Fibroblast of the aortic adventitia (primary cell): ENCODE measurements at places on chromosomes 1 and 21. TPM values are rescaled to one million over a fixed set of nuclear protein-coding genes. Genes with fewer than 3 reads are reported as not detected.

Gene ST6GALNAC3
- 0.74 and 3.1 TPM in 2 replicates for total RNA-seq

Gene LORICRIN
- not detected in 2 replicates for total RNA-seq

Gene C1orf50
- 4.2 and 5.4 TPM in 2 replicates for total RNA-seq

Gene GPR61
- total RNA-seq = under 0.01 TPM in 1 of 2 replicates, not detected in the other

Gene OR2M3
- total RNA-seq = under 0.01 TPM in 1 of 2 replicates, not detected in the other

Gene C1orf87
- not detected in 2 replicates for total RNA-seq

Gene CFH
- 105 and 517 TPM in 2 replicates for total RNA-seq

Gene ENO1
- 594 and 1,443 TPM in 2 replicates for total RNA-seq

Gene CCDC17
- total RNA-seq = 0.72 and 4.0 TPM in 2 replicates

Gene VAV3
- 0.09 TPM in 1 of 2 replicates, not detected in the other for total RNA-seq

Gene GFI1
- 0.09 and 0.65 TPM in 2 replicates for total RNA-seq

Gene FAM163A
- total RNA-seq = not detected in 2 replicates

Gene C4BPB
- not detected in 2 replicates for total RNA-seq

Gene MPZ
- 0.09 and 1.2 TPM in 2 replicates for total RNA-seq

Gene C8B
- total RNA-seq = not detected in 2 replicates

Gene RHCE
- total RNA-seq = 0.27 and 0.33 TPM in 2 replicates

Gene CD52
- not detected in 2 replicates for total RNA-seq

Gene MAB21L3
- total RNA-seq = 0.18 and 0.41 TPM in 2 replicates

Gene AMIGO1
- 0.54 and 2.5 TPM in 2 replicates for total RNA-seq

Gene C1orf185
- not detected in 2 replicates for total RNA-seq

Gene IL20
- total RNA-seq = not detected in 2 replicates

Gene TRAF5
- 9.4 and 20.6 TPM in 2 replicates for total RNA-seq

Gene ADAMTS1
- total RNA-seq = 284 and 390 TPM in 2 replicates

Gene ASAP3
- total RNA-seq = 46.9 and 65.3 TPM in 2 replicates

Gene KRTAP21-3
- total RNA-seq = not detected in 2 replicates

Gene FAM72C
- total RNA-seq = 0.45 TPM in 1 of 2 replicates, not detected in the other

Gene HAO2
- not detected in 2 replicates for total RNA-seq

Gene SLC41A1
- total RNA-seq = 20.9 and 27.1 TPM in 2 replicates

Gene ZBED6
- total RNA-seq = 8.7 and 30.5 TPM in 2 replicates

Gene PALMD
- total RNA-seq = 2.4 and 6.0 TPM in 2 replicates

Gene FUBP1
- total RNA-seq = 32.4 and 87.7 TPM in 2 replicates

Gene RGS2
- 61.5 and 86.1 TPM in 2 replicates for total RNA-seq

Gene ILF2
- 154 and 189 TPM in 2 replicates for total RNA-seq

Gene IVL
- not detected in 2 replicates for total RNA-seq

Gene SERPINC1
- not detected in 2 replicates for total RNA-seq

Gene PGLYRP4
- not detected in 2 replicates for total RNA-seq

Gene CYB561D1
- 8.1 and 10.1 TPM in 2 replicates for total RNA-seq

Gene FCER1G
- not detected in 2 replicates for total RNA-seq

Gene NTMT2
- total RNA-seq = not detected in 2 replicates

Gene SLFNL1
- 0.09 and 0.57 TPM in 2 replicates for total RNA-seq

Gene NUP210L
- 0.09 TPM in 1 of 2 replicates, not detected in the other for total RNA-seq

Gene FGR
- total RNA-seq = 0.18 TPM in 1 of 2 replicates, not detected in the other

Gene BROX
- total RNA-seq = 67.5 and 101 TPM in 2 replicates

Gene ALPL
- total RNA-seq = 1.1 and 16.3 TPM in 2 replicates

Gene VHLL
- not detected in 2 replicates for total RNA-seq

Gene SLC30A2
- not detected in 2 replicates for total RNA-seq

Gene UBASH3A
- total RNA-seq = not detected in 2 replicates

Gene SPRR2A
- total RNA-seq = not detected in 2 replicates

Gene PCSK9
- total RNA-seq = 1.1 and 2.5 TPM in 2 replicates

Gene PLA2G4A
- 7.3 and 74.7 TPM in 2 replicates for total RNA-seq
